Subcutaneous adipose tissue (tissue), 4 donors: ENCODE measurements at places on chromosomes 6 and 20. TPM values are rescaled to one million over a fixed set of nuclear protein-coding genes. Genes with fewer than 3 reads are reported as not detected.

The CLVS2 gene
- total RNA-seq = not detected

The WFDC2 gene
- not detected for total RNA-seq

The SPDEF gene
- total RNA-seq = not detected

The PHF20 gene
- 51.2 TPM for total RNA-seq

The OPRL1 gene
- total RNA-seq = 2.7 TPM
